ENCODE measurements at places on chromosomes 16 and 17.
A peak's percentile ranks its signal among the peaks of the same experiment; 100 is the strongest.

DNA sequence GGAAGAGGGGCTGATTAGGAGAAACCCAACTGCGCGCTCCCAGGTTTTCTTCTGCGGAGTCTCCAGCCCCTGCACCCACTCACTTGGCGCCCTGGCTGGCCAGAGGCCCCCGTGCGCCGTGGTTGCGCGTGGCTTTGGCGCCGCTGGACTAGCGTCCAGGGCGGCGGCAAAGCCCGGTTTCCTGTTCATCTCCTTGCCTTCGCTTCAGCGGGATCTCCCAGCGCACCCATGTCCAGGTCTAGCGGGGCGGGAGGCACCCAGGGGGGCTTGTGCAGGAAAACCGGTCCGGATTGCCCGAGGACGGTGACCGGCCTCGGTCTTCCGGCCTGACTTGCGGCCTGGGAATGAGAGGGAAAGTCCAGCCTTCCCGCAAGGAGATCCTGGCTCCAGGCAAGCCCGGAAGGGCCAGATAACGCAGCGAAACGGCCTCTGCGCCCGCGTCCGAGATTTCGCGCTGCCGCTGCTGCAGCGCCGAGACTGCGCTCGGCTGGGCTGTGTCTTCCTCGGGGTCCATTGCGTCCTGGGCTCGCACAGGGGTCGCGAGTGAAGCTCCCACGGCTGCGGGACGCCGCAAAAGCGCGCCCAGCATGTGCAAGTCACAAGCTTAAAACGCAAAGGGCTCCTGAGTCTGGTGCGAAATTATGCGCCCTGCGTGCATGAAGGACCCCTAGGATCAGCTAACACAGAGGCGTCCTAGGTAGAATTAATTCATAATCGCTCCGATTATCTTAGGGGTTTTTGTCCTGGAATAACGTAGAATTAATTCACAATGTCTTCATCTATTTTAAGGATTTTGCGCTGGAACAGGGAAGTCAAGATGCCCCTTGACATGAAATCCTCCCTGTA lies 5.7 kb downstream of the FOXF1 start:
- DNase-seq = no peak

- DNase-seq = no peak
Measured at GRCh38 chr16:47461598-47462266, 601 bp downstream of the PHKB start.

DNA sequence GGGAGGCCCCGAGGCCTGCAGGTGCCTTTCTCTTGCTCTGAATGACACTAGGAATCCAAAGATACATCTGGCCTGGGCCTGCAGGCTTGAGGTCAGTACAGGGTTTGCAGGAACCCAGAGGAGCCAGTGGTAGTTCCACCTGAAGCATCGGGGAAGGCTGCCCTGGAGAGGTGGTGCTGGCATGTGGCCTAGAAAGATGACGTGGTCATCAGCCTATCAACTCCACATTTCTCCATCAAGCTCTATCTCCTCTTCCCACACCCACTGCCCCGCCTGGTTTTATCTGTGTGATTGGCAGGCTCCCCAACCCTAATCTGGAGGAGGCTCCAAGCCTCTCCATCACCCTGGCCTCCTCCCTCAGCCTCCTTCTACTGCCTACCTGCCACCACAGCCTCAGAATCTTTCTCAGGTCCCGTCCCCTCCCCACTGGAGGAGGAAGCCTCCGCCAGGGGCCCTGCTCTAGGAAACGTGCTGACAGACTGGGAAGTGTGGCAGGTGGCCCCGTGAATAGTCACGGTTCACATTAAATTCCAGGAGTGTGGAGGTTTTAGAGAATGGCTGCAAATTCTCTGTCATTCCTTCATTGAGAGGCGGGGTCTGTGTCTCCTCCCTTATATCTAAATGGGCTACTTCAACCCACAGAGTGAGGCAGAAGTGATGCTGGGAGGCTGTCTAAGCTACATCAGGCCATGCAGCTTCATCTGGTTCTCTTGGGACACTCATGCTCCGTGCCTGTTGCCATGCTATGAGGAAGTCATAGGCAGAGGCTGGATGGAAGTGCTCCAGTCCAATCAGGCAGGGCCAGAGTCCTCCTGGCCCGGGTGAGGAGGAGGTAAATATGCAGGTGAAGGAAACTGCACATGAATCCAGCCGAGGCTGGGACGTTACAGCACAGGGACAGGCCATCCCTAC lies 11.4 kb upstream of the MAP2K3 start:
- DNase-seq = no peak

GRCh38 chr17:72388765-72389473 lies 268.1 kb downstream of the SOX9 start:
- no peak for DNase-seq

DNA sequence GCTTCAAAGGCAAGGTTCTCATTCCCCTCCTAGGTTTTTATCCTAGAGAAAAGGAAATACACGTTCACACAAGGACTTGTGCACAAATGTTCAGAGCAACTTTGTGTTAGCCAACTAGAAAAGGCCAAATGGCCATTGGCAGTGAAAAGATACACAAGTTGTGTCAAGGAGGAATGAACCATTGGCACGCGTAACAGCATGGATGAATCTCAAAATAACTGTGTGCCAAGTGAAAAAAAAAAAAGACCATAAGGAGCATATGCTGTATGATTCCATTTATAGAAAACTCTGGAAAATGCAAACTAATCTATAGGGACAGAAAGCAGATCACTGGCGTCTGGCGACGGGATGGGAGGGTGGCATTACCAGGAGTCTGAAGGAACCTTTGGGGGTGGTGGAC lies 333.8 kb downstream of the SNX29 start:
- no peak for DNase-seq

DNA sequence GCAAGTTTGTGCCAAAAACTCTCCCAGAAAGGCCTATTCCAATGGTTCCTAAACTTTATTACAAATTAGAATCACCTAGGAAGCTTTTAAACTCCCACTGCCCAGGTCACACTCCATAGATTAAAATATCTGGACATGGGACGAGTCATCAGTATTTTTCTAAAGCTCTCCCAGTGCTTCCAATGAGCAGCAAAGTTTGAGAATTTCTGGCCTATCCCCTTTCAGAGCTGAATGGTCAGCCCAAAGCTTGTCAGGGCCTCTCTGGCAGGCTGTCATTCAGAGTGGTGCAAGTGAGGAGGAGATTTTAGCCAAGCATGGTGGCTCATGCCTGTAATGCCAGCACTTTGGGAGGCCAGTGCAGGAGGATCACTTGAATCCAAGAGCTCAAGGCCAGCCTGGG lies 2.4 kb downstream of the BCL6B start:
- DNase-seq = no peak

- peak; percentile 37 for DNase-seq
Measured at GRCh38 chr17:61157246-61157886, 242.3 kb upstream of the TBX2 start.

GRCh38 chr17:59607817-59608403 lies 11.8 kb upstream of the CLTC start:
- DNase-seq = no peak

GRCh38 chr16:86065711-86066110 lies 166.7 kb downstream of the IRF8 start:
- no peak for DNase-seq

- DNase-seq = no peak
Measured at GRCh38 chr16:30084816-30085159, 6.9 kb downstream of the TBX6 start.

GRCh38 chr17:43673516-43674323 lies 12.0 kb upstream of the MEOX1 start:
- no peak for DNase-seq

DNA sequence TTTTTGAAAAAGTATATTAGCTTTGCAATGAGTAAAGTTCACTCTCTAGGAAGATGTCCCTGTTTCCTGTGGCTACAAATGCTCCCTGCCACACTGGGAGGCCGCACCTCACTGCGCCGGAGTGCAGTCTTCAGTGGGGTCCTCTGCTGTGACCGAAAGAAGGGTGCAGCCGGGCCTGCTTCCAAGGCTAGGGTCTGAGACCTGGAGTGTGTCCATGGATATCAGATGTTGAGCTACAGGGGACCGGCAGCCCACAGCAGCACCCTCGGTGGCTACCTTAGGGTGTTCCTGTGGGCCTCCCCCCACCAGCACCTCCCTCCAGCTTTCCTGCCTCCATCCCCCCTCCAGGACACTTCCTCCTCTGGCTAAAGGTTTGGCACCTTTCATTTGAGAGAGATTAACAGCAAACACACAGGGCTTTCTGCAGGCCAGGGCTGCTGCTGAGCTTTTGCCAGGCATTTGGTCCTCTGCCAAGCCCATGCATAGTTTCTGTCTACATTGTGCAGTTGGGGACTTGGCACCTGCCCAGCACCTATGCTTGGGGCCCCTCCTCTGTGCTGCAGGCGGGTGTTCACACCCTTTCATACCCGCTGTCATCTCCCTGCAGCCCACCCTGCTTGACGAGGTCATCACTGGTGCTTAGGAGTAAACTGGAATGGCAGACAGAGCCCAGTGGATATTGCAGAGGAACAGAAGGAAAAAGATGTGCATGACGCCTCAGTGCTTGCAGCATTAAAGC lies 33.8 kb upstream of the CRISPLD2 start:
- no peak for DNase-seq

- DNase-seq = no peak
Measured at GRCh38 chr16:12971241-12971640, 69.8 kb downstream of the SHISA9 start.

DNA sequence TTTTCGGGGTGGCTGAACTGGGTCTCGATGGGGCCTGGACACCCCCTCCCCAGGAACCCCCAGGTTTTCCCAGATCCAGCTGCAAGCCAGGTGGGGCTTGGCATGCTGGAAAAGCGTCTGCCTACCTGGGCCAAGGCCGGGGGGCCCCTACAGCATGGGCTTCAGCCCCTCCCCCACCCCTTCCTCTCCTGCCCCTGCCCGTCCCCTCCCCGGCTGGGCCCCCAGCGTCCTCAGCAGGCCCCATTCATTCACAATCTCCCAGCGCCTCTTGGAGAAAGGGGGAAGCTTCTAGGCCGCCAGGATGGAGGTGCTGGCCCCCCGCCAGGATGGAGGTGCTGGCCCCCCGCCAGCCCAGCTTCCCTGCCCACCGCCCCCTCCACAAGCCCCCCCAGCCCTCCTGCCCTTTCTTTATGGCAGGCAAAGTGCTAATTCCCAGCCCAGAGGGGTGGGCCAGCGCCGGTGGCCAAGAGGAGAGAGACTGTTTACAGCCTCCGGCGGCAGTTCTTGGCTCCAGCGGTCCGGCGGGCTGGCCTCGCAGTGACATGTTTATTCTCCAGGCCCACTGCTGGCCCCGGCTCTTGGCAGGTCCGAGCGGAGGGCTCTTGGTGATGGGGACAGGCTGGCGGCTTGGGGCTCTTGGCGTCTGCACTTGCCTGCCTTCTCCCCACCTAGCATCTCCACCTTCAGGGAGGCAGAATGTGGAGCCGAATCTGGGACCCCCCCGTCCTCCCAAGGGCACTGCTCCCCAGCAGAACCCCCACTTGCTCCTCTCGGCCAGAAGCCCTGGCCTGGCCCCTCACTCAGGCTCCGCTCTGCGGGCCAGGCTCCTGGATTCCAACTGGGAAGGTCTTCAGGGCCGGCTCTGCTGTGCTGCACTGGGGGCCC lies 94.4 kb upstream of the CIBAR2 start:
- DNase-seq = no peak

DNA sequence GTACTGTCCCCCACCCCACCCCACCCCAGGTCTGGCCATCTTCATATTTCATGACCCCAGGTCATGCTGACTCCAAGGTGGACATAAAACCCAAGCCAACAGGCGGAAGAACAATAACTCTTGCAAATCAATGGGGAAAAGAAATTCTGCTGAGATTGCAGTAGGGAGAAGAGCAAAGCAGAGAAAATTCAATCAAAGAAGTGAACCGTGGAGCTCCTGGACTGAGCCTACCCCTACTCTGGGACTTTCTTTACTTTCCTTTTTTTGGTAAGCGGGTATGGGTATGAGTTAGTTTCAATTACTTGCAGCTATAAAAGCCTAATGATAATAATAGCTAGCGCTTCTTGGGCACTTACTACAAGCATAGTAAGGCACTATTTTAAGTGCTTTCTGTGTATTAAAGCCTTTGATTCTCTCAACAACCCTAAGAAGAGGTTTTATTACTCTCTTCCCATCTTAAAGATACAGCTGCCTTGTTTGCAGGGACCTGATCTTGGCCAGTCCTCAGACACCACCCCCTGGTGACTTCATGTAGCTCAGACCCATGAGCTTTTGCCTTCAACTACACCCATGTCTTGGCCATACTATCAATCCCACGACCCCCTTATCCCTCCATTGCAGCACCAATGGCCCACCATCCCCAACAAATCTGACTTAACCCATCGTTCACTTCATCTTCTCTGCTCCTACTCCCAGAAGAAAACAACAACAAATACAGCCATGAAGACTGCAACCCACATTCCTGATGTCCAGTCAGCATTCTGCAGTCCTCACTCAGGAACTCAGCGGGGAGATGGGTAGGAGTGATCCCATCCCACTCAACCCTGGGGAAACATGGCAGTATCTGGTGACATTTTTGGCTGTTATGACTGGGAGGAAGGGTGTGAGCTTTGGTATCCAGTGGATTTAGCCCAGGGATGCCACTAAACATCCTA lies 4.4 kb downstream of the GGA2 start:
- no peak for DNase-seq

GRCh38 chr16:67458121-67458641 lies 22.8 kb downstream of the ATP6V0D1 start:
- DNase-seq = no peak

- no peak for DNase-seq
Measured at GRCh38 chr16:87802670-87803069, 36.9 kb upstream of the KLHDC4 start.

- DNase-seq = no peak
Measured at GRCh38 chr16:57413301-57413730, 8.7 kb downstream of the CCL17 start.

GRCh38 chr17:46125831-46126230 lies 67.4 kb downstream of the KANSL1 start:
- no peak for DNase-seq

GRCh38 chr17:3772764-3773163 lies 28.2 kb downstream of the ITGAE start:
- DNase-seq = no peak

DNA sequence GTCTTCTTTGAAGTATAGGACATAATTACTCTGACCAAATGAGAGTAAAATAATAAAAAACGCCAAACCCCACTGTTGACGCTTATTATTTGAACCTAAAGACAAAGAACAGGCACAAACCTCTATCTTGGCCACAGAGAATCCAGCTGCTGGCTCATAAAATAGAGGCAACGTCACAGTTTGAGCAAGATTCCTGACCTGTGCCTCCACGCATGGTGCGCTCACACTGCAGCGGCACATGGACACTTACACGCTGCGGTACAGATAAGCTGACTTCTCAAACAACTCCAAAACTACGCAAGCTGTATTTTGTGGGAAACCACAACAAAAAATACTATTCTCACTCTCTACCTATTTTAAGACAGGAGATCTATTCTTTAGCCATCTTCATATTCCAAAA lies 38.8 kb upstream of the TRAP1 start:
- DNase-seq = no peak

- DNase-seq = no peak
Measured at GRCh38 chr16:4682084-4682591, 11.2 kb upstream of the NUDT16L1 start.

- no peak for DNase-seq
Measured at GRCh38 chr17:82320956-82321927, 3.8 kb upstream of the CD7 start.

- no peak for DNase-seq
Measured at GRCh38 chr16:50941681-50942080, 199.8 kb downstream of the CYLD start.

GRCh38 chr17:75894049-75894733 lies 2.6 kb downstream of the TRIM65 start:
- DNase-seq = no peak

- no peak for DNase-seq
Measured at GRCh38 chr16:68367030-68367429, 56.2 kb downstream of the PRMT7 start.

GRCh38 chr16:55179852-55180585 lies 144.0 kb upstream of the IRX6 start:
- no peak for DNase-seq

GRCh38 chr16:15055141-15056053 lies 477 bp downstream of the NTAN1 start:
- no peak for DNase-seq
